Glutamatergic neuron (in vitro differentiated cells): ENCODE measurements at places on chromosomes 13 and 19. TPM values are rescaled to one million over a fixed set of nuclear protein-coding genes. Genes with fewer than 3 reads are reported as not detected.

Gene SIGLEC5
- total RNA-seq: not detected

Gene PRR36
- total RNA-seq: 37.4 TPM

Gene TNNT1
- total RNA-seq: 19.3 TPM

Gene TMEM86B
- total RNA-seq: 7.6 TPM

Gene ZNF350
- total RNA-seq: 9.7 TPM

Gene DHDH
- not detected for total RNA-seq

Gene ZNF541
- total RNA-seq: not detected

Gene CBY2
- not detected for total RNA-seq

Gene PSG2
- not detected for total RNA-seq

Gene ZNF256
- total RNA-seq: 11.0 TPM

Gene SELENOV
- 9.9 TPM for total RNA-seq

Gene STOML3
- total RNA-seq: not detected

Gene RAB8A
- 58.9 TPM for total RNA-seq

Gene ZNF98
- total RNA-seq: not detected

Gene ZNF599
- total RNA-seq: 8.2 TPM

Gene SCN1B
- 12.0 TPM for total RNA-seq

Gene ZNF765
- 21.4 TPM for total RNA-seq

Gene CYP2F1
- not detected for total RNA-seq

Gene MEIOSIN
- total RNA-seq: not detected

Gene FGF22
- 1.5 TPM for total RNA-seq

Gene ARHGAP33
- total RNA-seq: 180 TPM

Gene DACT3
- 55.1 TPM for total RNA-seq

Gene EDNRB
- total RNA-seq: 0.10 TPM

Gene CATSPERD
- not detected for total RNA-seq

Gene GIPR
- 36.4 TPM for total RNA-seq

Gene ABCA7
- total RNA-seq: 110 TPM

Gene ZNF112
- total RNA-seq: 7.6 TPM

Gene RAB4B
- 43.2 TPM for total RNA-seq

Gene KRTDAP
- total RNA-seq: not detected

Gene LYPD3
- 0.56 TPM for total RNA-seq

Gene PRODH2
- 0.64 TPM for total RNA-seq

Gene ZNF570
- total RNA-seq: 14.5 TPM

Gene LCP1
- 0.71 TPM for total RNA-seq

Gene ONECUT3
- 15.4 TPM for total RNA-seq

Gene ZNF546
- total RNA-seq: 3.2 TPM

Gene PLVAP
- total RNA-seq: not detected

Gene YJEFN3
- total RNA-seq: 21.6 TPM

Gene RGL3
- total RNA-seq: 0.66 TPM

Gene C19orf67
- 0.71 TPM for total RNA-seq

Gene ANGPTL8
- total RNA-seq: not detected

Gene ZNF571
- 6.1 TPM for total RNA-seq

Gene LPAR6
- total RNA-seq: 1.1 TPM

Gene FBXO27
- total RNA-seq: 2.2 TPM

Gene SMIM17
- total RNA-seq: 2.7 TPM

Gene CPB2
- not detected for total RNA-seq

Gene KLF5
- 0.34 TPM for total RNA-seq

Gene FXYD3
- total RNA-seq: not detected

Gene SIGLEC14
- total RNA-seq: not detected

Gene SSC5D
- total RNA-seq: 7.6 TPM

Gene ZNF530
- 4.6 TPM for total RNA-seq

Gene SLC8A2
- total RNA-seq: 115 TPM

Gene NKG7
- total RNA-seq: not detected

Gene RFPL4AL1
- total RNA-seq: 0.96 TPM

Gene KLK8
- not detected for total RNA-seq

Gene NXNL1
- not detected for total RNA-seq

Gene NKPD1
- total RNA-seq: 1.2 TPM
